ENCODE measurements at places on chromosomes 5 and 9.

DNA sequence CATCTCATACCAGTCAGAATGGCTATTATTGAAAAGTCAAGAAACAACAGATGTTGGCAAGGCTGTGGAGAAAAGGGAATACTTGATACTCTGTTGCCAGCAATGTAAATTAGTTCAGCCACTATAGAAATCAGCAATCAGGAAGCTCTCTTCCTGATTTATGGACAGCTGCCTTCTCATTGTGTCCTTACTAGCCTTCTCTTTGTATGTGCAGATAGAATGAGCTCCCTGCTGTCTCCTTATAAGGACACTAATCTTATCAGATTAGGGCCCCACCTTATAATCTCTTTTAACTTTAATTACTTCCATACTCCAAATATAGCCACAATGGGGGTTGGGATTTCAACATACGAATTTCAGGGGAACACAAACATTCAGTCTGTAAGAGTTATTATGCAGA, 38.0 kb downstream of the KCNV2 start:
- no peak for DNase-seq

DNA sequence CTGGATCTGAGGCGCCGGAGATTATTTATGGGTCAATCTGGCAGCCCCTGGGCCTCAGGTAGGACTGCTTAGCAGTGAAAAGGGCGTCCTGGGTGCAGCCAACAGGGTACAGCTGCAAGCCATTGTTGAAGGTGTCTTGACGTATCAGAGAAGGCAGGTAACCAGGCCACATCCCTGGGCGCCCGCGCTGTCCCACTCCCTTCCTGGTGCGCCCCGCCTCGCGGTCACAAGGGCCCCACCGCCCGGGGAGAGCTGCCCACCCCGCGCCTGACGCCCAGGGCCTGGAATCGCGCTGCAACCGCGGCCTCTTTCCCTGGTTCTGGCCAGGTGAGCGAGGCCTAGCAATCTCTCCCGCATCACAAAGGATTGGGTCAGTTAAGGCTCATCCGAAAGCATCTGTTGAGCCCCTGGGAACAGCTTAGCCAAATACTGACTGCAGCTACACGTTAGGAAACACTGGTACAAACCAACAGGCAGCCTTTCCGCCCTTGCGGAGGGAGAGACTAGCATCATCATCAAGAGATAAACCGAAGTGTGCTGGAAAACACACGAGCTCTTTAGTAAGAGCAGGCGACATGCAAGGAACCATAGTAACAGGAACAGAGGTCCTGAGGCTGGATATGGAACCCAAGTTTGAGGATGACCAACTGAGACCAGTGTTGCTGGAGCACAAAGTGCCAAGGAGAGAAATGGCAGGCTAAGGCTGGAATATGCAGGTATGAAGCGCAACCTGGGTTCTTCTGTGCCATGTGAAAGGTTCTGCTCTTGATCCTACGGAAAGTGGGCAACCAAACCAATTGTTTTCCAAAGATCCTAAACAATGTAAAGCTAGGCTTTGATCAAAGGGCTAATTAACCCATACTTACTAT, 3.6 kb downstream of the RPS23 start:
- no peak for DNase-seq

GRCh38 chr5:126869005-126869451, 92.1 kb downstream of the LMNB1 start:
- no peak for DNase-seq

DNA sequence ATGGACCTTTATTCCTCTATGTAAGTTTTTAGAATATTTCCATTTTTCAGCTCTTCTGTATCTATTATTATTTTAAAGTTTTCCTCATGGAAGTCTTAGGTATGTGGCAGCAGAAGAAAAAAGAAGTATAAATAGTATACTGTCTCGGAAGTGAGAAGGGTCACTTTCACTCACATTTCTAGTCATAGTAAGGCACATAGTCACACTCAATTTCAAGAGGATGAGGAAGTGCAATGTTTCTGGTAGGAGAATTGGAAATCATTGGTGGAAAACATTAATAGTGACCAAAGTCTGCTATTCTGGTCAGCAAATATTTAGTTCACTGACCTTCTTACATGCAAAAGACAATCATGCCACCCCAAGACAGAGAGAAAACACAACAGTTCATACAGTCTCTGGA, 35.2 kb upstream of the TNFSF8 start:
- DNase-seq = no peak

- DNase-seq = no peak
These were observed 52.0 kb upstream of the SLC25A51 start for GRCh38 chr9:37955781-37956422.

GRCh38 chr5:159210210-159210661, 883 bp upstream of the RNF145 start:
- DNase-seq = no peak

- no peak for DNase-seq
These were observed 10.8 kb downstream of the GABRB2 start for GRCh38 chr5:161535762-161536161.

DNA sequence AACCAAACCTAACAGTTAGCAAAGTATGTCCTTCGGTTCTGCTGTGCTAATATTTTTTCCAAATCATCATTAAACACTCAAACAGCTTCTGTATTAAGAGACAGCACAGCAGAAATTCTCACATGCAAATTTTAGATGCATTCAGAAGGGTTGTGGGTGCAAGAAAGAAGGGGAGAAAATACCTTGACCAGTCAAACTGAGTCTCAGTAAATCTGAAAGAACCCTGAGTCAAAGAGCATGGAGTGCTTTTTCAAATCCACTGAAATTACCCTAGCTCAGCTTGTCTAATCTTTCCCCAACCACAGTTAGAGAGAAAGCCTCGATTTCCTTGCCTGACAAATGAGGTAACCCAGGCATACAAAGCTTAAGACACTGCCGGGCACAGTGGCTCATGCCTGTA, 55.1 kb downstream of the RETREG1 start:
- DNase-seq = no peak

GRCh38 chr5:10797261-10797660, 36.2 kb upstream of the DAP start:
- DNase-seq = no peak

DNA sequence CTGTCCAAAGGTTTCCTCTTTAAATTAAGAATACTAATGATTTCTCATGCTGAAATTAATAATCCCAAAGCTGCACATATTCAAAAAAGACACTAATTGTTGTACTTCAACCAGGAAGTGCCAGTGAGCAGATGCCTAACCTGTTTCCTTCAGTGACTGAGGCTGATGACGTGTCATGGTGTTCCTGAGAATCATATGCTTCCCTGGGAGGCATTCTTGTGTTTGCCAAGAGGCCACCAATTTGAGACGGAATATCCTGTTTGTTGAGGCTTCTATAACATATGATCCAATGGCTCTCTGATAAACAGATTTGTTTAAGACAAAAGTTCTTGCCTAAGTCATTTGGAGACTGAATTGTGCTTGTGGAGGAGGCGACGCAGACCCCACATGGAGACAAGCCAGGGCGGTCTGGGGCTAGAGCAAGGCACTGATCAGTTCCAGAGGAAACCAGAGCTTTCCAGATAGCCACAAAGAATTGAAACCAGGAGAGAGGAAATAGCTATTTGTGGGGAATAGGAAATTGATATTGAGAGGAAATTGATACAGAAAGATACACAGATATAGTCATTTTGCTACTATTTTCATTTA, 66.4 kb upstream of the ZNF608 start:
- DNase-seq = no peak

DNA sequence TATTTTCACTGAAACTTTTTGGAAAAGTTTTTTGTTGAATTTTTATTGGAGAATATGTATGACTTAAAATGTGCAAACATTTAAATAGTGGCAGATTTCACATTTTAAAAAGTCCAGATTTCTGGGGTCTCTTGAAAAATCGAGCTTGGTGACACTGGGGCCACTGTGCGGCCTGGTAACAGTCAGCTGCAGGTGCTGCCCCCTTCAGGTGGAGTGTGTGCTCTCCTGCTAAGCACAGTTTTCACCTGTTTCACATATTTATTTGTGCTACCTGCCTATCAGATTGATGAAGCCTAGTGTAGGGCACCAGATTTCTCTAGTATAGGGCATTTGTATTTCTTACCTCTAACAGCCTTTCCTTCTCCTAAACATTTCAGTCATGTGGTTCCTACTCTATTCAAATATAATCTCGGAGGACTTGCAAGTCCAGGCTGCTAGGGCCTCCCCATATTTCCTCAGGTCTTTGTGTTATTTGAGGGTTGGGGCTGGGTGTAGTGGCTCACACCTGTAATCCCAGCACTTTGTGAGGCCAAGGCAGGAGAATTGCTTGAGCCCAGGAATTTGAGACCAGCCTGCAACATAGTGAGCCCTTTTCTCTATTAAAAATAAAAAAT, 95.8 kb upstream of the KLF9 start:
- DNase-seq = no peak

GRCh38 chr9:94479757-94480156, 75.1 kb upstream of the PCAT7 start:
- no peak for DNase-seq

GRCh38 chr5:157993201-157993600, 134.3 kb upstream of the CLINT1 start:
- no peak for DNase-seq

GRCh38 chr5:43620944-43621505, 18.0 kb downstream of the NNT start:
- no peak for DNase-seq

GRCh38 chr9:92657296-92658094, 12.4 kb downstream of the IPPK start:
- DNase-seq = no peak

DNA sequence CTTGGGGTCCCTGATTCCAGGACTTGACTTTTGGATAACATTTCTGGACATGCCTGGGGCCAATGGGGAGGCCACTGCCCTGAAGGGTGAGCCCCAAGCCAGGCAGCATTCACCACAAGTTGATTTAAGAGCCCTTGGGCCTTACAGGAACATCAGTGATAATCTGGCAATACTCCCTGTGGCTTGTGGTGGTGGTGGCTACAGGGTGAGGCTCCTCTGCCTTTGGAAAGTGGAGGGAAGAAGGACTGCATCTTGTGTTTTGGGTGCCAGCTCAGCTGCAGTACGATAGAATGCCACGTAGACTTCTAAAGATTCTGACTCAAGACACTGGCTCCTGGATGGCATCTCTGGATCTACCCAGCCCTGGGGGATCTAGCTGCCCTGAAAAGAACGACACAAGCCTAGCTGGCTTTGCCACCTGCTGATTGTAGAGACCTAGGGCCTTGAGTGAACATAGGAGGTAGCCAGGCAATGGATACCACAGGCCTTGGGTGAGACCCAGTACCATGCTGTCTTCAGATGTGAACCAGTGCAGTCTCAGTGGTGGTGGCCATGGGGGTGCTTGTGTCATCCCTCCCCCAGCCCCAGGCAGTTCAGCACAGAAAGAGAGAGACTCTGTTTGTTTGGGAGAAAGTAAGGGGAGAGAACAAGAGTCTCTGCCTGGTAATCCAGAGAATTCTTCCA, 79.0 kb upstream of the DAP start:
- no peak for DNase-seq

Measured in stimulated activated CD8-positive, alpha-beta memory T cell treated with anti-CD3 and anti-CD28 coated beads, Interleukin-15, amount 100 ng/mL, for 4 hours (primary cell).